ENCODE measurements at places on chromosomes 16 and 17. TPM values are rescaled to one million over a fixed set of nuclear protein-coding genes. Genes with fewer than 3 reads are reported as not detected.

The MVP gene
- total RNA-seq, result 21.5 TPM

The SLFN11 gene
- total RNA-seq, result 13.6 TPM

The ACAP1 gene
- 12.1 TPM for total RNA-seq

The ASPA gene
- total RNA-seq, result 3.8 TPM

The DHRS13 gene
- 5.2 TPM for total RNA-seq

The SLC25A19 gene
- total RNA-seq, result 7.0 TPM

The PRCD gene
- total RNA-seq, result 3.9 TPM

The TMEM132E gene
- total RNA-seq, result 0.80 TPM

The PPY gene
- 0.18 TPM for total RNA-seq

The ELMO3 gene
- total RNA-seq, result 0.80 TPM

The PHLPP2 gene
- total RNA-seq, result 5.5 TPM

The TBC1D3B gene
- total RNA-seq, result 4.4 TPM

The CLEC18B gene
- 2.0 TPM for total RNA-seq

The TP53TG3 gene
- total RNA-seq, result not detected

The C16orf54 gene
- total RNA-seq, result 0.18 TPM

The CLEC19A gene
- not detected for total RNA-seq

The CBX8 gene
- 4.8 TPM for total RNA-seq

The TRPV3 gene
- total RNA-seq, result 1.2 TPM

The CES4A gene
- 2.4 TPM for total RNA-seq

The LHX1 gene
- not detected for total RNA-seq

The TBC1D3K gene
- total RNA-seq, result not detected

The SOX8 gene
- 31.1 TPM for total RNA-seq

The ADAD2 gene
- 0.40 TPM for total RNA-seq

The FBRS gene
- 12.9 TPM for total RNA-seq

The ARHGAP27 gene
- 7.1 TPM for total RNA-seq

The SLC5A2 gene
- total RNA-seq, result 0.44 TPM

The RDM1 gene
- total RNA-seq, result 0.58 TPM

The TPSG1 gene
- total RNA-seq, result not detected

The PYDC1 gene
- total RNA-seq, result not detected

The PCGF2 gene
- 15.2 TPM for total RNA-seq

The C17orf50 gene
- total RNA-seq, result not detected

The USP32 gene
- total RNA-seq, result 26.0 TPM

The EPX gene
- 0.09 TPM for total RNA-seq

The CA7 gene
- total RNA-seq, result not detected

The KRTAP4-11 gene
- not detected for total RNA-seq

The LGALS9B gene
- total RNA-seq, result not detected

The TP53TG3B gene
- total RNA-seq, result not detected

The SMURF2 gene
- total RNA-seq, result 32.3 TPM

The KIF2B gene
- total RNA-seq, result not detected

The DLG4 gene
- 12.7 TPM for total RNA-seq

The JUP gene
- total RNA-seq, result 18.6 TPM

The NOMO2 gene
- total RNA-seq, result 49.3 TPM

The ATP1B2 gene
- 2.7 TPM for total RNA-seq

The CMTM2 gene
- total RNA-seq, result 0.35 TPM

The ZNF629 gene
- 12.4 TPM for total RNA-seq

The FNDC8 gene
- not detected for total RNA-seq

Measured in muscle of leg (tissue), 16 donors.